ENCODE measurements at places on chromosomes 4 and X.

DNA sequence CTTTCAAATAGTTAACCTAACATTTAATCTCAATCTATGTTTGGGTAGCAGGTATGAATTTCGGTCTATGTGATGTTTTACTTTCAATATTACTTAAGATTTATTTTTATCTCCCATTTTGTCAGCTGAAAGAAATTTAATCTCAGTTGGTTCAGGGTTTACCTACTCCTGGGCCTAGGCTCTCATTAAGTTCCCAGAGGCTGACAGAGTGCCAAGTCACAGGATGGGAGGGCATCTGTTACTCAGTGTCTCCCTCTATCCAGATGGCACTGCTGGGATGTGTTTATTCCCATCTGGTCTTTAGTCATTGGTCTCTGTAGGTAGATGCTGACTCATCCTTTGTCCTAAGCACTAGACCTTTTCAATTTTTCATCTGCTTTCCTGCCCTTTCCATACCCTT is 129.4 kb upstream of the ARSJ start:
- no peak for DNase-seq

DNA sequence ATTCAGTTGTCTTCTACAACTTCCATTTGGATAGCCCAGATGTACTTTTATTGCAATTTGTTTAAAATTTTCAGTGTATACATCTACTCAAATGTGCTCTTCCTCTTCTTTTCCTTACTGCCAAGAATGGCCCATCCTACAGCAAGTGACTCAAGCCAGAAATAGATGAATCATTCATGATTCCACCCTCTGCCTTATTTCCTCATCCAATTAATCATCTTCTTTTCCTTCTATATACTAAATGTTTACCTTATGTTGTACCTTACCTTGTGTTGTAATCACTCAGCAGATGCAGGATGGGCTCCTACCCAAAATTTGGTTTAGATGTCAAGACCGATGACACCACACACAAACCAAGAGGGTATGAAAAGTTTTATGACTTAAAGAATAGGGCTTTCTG is 437.8 kb downstream of the GRXCR1 start:
- no peak for DNase-seq

DNA sequence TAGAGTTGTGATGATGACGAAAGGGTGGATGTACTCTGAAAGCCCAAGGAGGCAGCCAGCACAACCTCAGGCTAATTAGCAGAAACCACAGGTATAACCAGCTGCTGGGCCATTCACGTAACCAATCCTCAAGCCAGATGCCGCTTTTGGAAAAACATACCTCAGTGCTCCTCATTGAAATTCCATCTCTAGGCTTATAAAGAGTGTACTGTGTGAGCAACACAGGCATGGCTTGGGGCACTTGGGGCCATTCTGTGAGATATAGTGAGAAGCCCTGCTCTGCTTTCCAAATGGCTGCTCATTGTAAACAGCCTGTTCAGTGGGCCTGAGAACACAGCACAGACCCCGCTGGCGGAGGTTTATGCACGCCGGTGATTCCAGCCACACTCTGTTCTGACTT is 182.1 kb upstream of the HHIP start:
- no peak for DNase-seq

GRCh38 chrX:33138677-33139249 is 72.6 kb downstream of the DMD start:
- no peak for DNase-seq

- DNase-seq: no peak
These were observed 180.3 kb downstream of the EVC2 start for GRCh38 chr4:5528031-5528436.
